A549 (cell line): ENCODE measurements at places on chromosomes 11 and 22.
A peak's percentile ranks its signal among the peaks of the same experiment; 100 is the strongest.

DNA sequence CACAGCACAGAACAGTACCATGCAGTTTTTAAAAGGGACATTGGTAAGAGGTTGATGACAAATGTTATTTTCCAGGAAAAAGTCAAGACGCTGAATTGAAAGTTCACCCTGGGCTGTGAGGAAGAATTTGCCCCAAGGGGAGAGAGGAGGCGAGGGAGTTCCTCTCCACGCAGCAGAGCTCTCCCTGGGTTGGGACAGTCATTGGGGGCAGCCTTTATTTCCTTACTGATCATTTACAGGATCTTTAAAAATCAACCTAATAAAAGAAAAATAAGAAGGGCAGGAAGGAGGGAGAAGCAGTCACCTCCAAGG is 49.9 kb upstream of the WNT7B start:
- DNase-seq = no peak

- no peak for DNase-seq
These were observed 6.0 kb downstream of the RTL6 start for GRCh38 chr22:44492036-44492405.

GRCh38 chr11:62295504-62295903 is 3.4 kb downstream of the SCGB1D4 start:
- peak; percentile 17 for DNase-seq

GRCh38 chr11:71563406-71563805 is 2.0 kb upstream of the KRTAP5-10 start:
- DNase-seq = peak; percentile 67
